Stimulated activated CD4-positive, alpha-beta T cell treated with anti-CD3 and anti-CD28 coated beads, Interleukin-15, amount 100 ng/mL, for 24 hours (primary cell): ENCODE measurements at places on chromosomes 6 and 20.

GRCh38 chr6:24240380-24240928 is 114.4 kb downstream of the NRSN1 start:
- no peak for DNase-seq

DNA sequence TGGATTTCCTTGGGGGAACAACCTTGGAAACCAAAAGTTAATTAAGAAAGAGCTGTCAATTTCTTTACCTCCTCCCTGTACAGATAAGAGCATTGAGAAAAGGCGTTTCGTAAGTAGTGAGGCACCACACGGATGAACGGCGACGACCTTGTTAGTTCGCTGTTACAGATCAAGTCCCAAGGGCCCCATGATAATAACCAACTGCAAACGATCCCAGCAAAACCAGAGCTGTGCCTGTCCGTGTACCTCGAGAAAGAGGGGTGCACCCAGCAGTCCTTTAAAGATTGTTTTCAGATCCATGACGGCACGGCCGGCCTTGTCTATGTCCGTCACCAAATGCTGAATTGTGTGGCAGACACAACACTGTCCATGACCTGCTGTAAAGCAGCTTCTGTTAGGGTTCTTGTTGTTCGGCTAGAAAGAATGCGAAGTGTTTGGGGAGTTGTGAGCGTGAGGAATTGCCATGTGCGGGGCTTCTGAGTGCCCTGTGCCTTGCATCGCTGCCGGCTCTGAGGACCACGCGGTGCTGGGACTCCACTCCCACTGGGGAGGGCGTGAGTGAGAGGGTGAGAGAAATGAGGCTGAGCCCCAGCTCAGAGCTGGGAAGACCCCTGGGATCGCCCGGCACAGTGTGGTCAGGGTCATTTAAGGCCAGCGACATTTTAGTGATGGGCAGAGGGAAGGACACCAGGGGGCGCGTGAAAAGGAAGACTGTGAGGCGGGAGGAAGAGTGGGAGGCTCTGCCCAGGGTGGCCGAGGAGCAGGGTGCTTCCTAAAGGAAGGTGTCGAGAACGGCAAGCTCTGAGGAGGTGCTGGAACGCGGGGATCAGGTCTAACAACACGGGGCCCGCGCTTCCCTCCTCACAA is 136.8 kb upstream of the RPS6KA2 start:
- no peak for DNase-seq

- peak; percentile 41 for DNase-seq
Observed at GRCh38 chr6:16414205-16414604, 175.8 kb downstream of the GMPR start.

GRCh38 chr6:156344491-156344890 is 432.7 kb upstream of the ARID1B start:
- DNase-seq = no peak

GRCh38 chr6:89144354-89144906 is 1.4 kb upstream of the PM20D2 start:
- DNase-seq = no peak

GRCh38 chr20:38043512-38044300 is 10.2 kb downstream of the RPRD1B start:
- DNase-seq = peak; percentile 52

DNA sequence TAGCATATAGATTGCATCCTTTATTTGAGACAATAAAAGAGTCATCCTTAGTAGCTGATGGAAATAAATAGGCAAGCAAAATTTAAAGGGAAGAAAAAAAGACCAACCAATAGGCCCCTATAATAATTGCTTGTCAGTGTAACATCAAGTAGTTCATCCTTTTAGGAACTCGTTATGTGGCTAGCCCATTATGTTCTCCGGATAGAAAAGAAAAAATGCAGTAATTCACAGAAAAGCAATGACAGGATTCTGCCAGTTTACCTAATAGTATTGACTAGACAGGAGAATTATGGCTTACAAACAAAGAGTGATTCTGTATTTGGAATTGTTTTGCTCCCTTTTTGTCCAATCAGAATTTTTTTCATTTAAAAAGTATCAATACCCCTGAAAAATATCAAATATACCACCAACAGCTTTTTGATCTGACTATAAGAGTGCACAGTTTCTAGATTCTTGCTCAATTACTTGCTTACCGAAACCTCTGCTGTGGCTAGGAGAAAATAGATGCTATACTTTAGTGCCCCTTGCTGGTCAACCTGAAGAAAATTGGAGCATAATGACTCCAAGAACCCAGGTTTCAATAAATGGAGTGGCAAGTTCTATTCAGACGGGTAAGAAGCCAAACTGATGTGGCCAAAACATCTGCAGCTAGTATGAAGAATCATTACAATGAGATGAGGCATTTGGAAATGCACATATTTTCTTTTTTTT is 91.5 kb upstream of the SASH1 start:
- DNase-seq = no peak

- DNase-seq = peak; percentile 75
Observed at GRCh38 chr20:51372176-51372803, 170.2 kb downstream of the NFATC2 start.
